ENCODE measurements at places on chromosomes 5 and 9.

DNA sequence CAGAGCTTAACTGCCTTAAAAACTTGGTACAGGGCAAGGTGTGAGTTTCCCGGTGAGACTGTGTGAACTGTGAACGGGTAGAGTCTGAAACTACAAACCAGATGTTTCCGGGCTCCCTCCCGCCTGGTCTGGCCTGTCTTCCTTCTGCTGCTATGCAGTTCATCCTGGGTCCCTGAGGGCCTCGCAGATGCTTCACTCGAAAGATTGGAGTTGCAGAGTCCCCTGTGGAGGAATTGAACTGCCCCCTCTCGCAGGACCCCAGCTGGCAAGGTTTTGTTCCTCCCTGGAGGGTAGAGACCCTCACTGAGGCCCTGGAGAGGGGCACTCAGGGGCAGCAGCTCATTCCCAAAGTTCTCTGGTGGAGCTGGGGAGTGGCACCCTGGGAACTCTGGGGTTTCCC, 533 bp downstream of the DCANP1 start:
- no peak for DNase-seq

GRCh38 chr5:136007271-136007670, 21.5 kb upstream of the TGFBI start:
- DNase-seq = no peak

DNA sequence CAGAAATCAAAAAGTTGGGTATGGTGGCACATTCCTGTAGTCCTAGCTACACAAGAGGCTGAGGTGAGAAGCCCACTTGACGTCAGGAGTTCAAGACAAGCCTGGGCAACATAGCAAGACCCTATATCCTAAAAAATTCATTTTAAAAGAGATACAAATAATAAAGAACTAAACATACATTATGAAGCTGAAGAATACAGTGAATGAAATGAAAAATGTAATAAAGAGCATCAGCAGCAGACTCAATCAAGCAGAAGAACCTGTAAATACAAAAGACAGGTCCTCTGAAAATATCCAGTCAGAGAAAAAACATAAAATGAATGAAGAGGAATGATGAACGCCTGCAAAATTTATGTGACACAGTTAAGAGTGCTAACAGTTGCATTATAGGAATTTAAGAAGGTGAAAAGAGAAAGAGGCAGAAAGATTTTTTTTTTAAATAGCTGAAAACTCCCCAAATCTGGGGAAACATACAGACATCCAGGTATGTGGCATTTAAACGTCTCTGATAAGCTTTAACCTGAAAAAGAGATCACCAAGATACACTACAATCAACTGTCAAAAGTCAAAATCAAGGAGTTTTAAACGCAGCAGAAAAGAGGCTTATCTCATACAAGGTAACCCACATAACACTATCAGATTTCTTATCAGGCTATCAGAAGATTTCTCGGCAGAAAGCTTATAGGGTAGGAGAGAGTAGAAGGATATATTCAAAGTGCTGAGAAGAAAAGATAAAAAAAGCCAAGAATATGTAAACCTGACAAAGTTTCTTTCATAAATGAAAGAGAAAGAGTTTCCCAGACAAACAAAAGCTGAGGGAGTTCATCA, 57.6 kb downstream of the PRRC1 start:
- no peak for DNase-seq

DNA sequence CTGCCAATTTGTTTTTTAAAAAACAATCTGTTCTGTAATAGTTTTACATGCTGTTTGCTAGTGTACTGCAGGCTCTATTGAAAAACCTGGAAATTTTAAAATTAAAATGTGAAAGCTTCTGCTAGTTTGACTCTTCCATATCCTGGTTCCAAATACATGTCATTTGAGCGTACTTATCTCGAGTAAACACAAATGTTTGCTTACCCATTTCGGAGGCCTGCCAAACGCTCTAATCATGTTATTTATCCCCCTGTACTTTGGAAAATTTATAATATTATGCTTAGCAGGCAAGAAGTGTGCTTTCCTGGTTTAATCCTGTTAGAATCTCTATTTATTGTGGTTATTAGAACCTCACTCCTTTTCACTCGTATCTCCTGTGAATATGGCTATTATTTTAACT, 476.8 kb upstream of the CYLC2 start:
- DNase-seq = no peak

DNA sequence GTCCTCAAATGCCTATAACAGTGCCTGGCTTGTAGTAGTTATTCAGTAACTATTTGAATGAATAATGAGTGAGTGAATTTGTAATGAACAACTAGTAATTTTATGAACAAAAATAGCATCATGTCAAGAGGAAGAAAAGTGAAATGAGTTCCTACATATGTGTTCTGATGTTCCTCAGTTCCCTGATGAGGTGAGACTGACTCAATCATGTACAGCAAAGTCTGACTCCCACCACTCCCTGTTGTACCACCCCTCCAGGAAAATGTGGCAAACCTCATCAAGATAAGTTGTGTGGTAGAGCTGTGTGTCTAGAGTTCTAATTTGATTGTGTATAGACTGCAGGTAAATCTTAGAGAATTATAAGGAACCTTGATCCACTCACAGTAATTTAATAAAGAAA, 201.6 kb downstream of the GOLPH3 start:
- DNase-seq = no peak

- no peak for DNase-seq
Observed at GRCh38 chr5:7018198-7018597, 305.0 kb downstream of the TENT4A start.

GRCh38 chr9:20208226-20208625, 414.1 kb downstream of the MLLT3 start:
- DNase-seq = no peak

DNA sequence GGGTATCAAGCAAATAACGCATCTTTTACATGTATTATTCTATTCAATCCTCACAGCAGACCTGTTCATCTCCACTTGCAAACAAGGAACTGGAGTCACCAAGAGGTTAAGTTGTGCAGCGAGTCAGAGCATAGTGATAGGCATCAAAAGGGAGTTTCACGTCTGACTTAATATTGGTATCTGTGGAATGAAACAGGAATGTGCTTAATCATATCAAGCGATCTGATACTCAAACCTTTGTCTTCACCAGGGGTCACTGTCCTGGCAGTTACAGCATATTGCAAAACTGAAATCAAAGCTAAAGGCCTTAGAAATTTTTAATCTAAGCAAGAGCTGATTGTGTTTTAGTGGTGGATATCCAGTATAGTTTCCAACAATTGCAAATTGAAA, 271.6 kb downstream of the PLK2 start:
- DNase-seq = no peak

DNA sequence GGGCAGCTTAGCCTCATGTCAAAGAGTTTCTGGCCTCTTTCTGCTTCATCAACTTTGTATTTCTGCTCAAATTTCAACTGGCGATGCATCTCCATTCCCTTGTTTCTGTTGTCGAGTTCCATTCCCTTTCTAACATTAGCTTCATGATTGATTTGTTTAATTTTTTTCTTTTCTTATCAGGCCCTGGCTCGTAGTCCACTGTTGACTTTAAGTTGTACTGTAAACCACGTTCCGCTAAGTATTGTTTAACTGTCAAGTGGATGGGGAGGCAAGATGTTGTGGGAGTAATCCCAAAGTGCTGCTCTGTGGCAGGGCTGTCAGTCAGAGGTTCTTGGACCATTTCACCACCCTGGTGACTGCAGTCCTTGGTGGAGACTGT, 309.1 kb downstream of the PSAT1 start:
- no peak for DNase-seq

DNA sequence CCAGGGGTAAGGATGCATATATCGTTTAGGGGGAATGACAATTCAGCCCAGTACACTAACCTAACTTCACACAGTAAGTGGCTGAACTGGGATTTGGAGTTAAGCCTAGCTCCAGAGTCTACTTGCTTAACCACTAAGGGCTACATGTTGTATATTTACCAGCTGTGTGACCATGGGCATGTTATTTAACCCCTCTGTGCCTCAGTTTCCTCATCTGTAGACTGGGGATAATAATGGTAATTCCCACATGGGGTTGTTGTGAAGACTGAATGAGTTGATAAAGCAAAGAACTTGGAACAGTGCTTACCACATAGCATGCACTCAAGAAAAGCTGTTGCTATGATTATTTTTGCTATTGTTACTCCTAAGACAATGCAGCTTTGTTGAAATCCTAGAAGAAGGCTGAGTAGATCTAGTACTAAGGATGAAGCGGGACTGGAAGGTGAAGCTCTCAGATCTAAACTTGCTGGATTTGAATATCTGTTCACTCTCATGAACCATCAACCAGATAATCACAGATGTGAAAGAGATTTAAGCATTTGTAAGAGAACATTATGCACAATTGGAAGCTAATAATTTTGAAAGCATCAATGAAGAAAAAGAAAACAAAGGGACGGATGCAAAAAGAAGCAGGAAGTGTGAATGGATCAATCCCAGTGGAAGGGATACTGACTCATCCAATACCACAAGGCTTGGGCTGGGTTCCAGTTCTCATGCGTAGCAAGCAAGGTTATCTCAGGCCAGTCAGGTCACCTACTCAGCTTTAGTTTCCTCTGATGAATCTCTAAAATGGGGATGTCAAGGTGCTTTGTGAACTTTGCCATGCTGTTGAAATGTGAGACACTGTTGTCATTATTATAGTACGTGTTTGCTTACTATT, 78.5 kb upstream of the TBC1D2 start:
- no peak for DNase-seq

GRCh38 chr5:125576822-125577221, 830.4 kb upstream of the ZNF608 start:
- DNase-seq = no peak

GRCh38 chr5:54936201-54936600, 49.2 kb downstream of the ESM1 start:
- DNase-seq = no peak

- no peak for DNase-seq
Observed at GRCh38 chr5:120550358-120550757, 86.3 kb downstream of the PRR16 start.

DNA sequence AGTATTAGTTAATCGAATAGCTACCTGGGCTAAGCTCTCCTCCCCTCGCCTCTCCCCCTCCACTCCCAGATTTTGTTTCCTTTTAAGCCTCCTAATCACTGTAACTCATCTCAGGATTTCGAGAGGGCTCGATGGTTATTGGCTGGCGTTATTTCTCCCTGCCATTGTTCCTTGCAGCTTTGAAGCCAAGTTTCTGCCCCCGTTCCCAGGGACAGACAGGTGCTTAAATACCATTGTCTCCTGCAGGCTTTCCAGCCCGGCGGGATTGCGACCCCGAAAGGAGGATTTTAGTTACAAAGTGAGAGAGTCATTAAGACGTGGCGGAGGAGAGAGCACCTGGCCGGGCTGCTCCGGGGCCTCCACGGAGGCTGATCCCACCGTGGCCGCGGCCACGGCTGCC, 46.2 kb downstream of the ASS1 start:
- no peak for DNase-seq

- no peak for DNase-seq
Observed at GRCh38 chr5:44506561-44506960, 117.3 kb upstream of the FGF10 start.

Data from stimulated activated CD8-positive, alpha-beta memory T cell treated with anti-CD3 and anti-CD28 coated beads, Interleukin-4, amount 100 ng/mL, for 1 hour (primary cell).